ENCODE measurements at places on chromosomes 11 and 22.
A peak's percentile ranks its signal among the peaks of the same experiment; 100 is the strongest.

DNA sequence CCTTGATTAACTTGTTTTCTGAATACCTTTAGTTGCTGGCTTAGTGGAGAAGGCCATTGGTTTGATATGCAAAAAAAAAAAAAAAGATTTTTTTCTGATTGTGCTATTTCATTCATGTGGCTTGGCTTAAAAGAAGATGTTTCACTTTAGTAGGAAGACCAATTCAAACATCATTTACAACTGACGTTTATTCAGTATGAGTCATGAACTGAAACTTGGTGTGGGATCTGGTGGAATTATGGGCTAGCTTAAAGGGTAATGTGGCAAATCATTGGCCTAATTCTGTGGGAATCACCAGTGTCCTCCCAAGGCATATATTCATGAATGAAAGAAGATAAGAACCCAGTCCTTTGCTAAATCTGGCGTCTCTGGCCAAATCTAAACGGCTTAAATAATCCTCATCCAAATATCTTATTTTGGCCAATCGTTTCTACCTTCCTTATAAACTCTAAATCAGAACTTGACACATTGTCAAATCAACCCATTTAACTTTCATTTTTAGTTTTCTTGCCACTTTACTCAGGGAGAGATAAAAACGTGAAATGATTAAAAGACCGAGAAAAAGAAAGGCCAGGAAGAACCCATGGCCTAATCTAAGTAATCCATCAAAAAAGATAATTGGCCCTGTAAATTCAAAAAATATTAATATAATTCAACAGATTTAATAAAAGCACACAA lies 77.0 kb downstream of the DDIAS start:
- no peak for DNase-seq

DNA sequence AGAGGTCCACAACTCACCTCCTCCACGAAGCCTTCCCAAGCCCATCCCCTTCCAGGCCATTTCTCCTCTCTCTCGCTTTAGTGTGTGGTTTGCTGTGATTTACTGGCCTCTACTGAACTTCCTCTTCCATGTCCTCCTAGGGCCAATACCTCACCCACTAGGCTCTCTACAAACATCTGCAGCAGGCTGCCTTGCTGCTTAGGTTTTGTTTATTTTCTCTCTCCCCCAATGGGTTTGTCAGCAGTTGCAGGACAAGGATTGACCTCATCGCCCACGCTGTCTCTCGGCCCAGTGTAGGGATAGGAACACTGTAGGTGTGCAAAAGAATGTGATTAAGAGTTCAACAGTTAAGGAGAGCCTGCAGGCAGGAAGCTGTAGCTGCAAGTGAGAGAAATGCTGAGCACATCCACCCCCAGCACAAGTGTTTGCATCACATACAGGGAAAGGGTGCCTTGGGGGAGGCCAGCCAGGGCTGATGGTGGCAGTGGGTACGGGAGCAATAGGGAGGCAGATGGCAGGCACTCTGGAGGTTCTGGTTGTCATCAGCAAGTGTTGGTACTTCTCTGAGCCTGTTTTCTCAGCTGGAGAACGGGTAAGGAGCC lies 1.4 kb downstream of the PC start:
- no peak for DNase-seq

GRCh38 chr11:31141789-31142188 lies 227.8 kb downstream of the DCDC1 start:
- DNase-seq = no peak

- DNase-seq = no peak
Measured at GRCh38 chr11:125637840-125638239, 12.9 kb downstream of the CHEK1 start.

- DNase-seq = no peak
Measured at GRCh38 chr22:42313804-42314581, 43.5 kb upstream of the TCF20 start.

GRCh38 chr11:30772908-30773307 lies 186.8 kb upstream of the MPPED2 start:
- no peak for DNase-seq

- no peak for DNase-seq
Measured at GRCh38 chr11:69567951-69568808, 72.8 kb upstream of the CCND1 start.

DNA sequence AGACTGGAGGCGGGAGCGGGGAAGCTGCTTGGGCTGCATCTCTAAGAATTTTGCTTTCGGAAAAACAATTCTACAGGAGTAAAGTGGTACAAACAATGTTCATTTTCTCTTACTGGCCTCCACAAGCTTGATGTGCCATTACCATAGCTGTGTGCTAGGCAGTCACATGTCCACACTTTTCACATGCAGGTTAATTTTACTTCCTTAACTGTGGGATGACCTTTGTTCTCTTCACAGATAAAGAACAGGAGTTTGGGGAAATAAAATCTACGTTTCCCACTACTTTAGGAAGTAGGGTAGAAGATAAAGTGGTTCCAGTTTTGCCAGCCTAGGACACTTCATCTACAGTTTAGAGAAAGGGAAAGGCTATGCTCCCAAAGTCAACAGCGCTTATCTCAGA lies 327.2 kb upstream of the NARS2 start:
- no peak for DNase-seq

- no peak for DNase-seq
Measured at GRCh38 chr11:10529279-10529678, 11.7 kb downstream of the RNF141 start.

DNA sequence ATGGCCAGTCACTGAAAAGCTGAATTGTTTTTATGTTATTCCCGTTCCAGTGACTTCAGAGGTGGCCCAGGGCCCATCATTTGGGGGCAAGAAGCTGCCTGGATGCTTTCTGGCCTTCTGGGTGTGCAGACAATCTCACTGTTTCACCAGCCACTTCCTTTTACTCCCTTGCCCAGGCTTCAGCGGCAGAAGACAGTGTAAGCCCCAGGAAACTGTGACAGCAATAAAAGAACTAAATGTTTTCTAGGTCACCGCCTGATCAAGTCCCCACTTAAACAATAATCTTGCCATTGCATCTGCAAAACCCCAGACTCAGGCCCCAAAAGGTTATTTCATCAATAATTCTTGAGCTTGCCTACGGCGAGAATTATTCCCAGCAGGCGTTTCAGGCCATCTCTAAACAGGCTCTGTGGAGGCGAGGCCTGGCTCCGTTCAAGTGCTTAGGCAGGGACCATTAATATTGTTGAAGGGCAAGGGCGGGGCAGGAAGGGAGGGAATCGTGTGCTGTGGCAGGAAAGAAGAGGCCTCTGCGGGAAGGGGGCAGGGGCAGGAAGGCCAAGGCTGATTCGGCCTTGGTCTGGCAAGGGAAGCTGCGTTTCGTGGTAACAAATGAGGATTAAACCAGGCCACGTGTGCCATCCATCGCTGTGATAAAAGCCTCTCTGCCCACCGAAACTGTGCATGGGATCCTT lies 252.3 kb downstream of the KIRREL3 start:
- no peak for DNase-seq

DNA sequence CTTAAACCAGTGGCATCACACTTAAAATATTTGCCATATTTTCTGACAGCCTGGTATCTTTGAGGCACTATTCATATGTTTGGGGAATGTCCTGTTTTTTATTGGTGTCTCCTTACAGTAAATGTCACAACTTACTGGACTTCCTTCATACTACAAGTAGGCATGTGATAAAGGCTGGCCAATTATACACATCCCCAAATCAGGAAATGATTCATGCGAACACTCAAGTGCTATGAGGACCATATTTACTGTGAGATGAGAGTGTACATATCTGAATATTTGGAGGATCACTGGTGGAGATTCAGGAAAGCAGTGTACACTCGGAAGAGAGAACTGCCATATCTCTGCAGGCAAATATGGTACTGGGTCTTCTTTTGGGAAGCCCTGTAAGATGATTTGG lies 913.8 kb upstream of the CHORDC1 start:
- no peak for DNase-seq

- DNase-seq = no peak
Measured at GRCh38 chr11:112831969-112832766, 129.1 kb upstream of the NCAM1 start.

DNA sequence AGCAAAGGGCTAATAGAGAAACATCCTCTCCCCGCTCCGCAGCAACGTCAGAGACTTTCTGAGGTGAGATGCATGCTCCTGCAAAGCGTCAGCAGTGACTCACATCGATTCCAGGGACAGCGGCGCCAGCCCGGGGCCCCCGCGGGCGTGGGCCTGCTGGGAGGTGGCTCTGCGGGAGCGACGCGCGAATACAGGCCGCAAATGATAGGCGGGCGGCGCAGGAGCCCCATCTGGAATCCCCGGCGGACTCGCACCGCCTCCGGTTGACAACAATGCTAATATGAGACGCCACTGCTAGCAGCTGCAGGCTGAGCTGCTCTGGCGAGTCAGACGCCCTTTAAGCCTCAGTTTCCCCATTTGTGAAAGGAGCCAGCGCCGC lies 557 bp downstream of the RANGAP1 start:
- peak; percentile 60 for DNase-seq

DNA sequence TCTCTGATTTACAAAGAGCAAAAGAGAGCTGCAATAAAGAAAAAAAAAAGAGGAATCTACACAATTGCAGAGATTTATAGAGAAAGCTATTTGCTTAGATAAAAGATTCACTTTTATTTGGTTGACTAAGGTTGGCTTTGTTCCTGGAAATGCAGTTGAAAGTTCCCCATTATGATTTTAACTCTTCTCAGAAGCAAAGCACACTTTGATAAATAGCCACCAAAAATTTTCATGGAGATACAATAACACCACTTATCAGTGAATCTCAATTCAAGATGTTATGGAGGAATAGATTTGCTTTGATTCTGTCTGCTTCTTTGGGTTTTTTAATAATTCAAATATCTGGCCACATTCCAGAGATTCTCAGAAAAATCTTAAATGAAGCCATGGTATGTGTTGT lies 88.5 kb upstream of the ANO3 start:
- DNase-seq = no peak

- DNase-seq = no peak
Measured at GRCh38 chr11:102325088-102325487, 7.8 kb downstream of the BIRC3 start.

DNA sequence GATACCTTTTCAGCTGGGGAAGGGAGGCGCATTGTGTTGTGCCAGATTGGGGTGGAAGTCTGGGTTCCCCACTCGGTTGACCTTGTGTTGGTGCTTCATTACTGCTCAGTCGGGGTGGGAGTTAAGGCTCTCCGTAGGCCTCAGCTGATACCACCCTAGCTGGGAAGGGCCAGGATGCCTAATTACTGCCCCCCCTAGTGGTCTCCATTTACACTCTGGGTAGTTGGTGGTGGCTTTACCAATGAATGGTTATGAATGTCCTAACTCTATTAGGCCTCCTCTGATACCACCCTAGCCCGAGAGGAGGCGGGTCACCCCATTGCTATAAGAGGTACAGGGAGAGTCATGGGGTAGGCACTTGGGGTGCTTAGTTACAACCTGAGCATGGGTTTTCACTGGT lies 27.5 kb upstream of the HIKESHI start:
- DNase-seq = no peak

- no peak for DNase-seq
Measured at GRCh38 chr11:44179173-44179572, 83.7 kb downstream of the EXT2 start.

GRCh38 chr11:108224366-108224765 lies 1.5 kb downstream of the ATM start:
- DNase-seq = no peak

DNA sequence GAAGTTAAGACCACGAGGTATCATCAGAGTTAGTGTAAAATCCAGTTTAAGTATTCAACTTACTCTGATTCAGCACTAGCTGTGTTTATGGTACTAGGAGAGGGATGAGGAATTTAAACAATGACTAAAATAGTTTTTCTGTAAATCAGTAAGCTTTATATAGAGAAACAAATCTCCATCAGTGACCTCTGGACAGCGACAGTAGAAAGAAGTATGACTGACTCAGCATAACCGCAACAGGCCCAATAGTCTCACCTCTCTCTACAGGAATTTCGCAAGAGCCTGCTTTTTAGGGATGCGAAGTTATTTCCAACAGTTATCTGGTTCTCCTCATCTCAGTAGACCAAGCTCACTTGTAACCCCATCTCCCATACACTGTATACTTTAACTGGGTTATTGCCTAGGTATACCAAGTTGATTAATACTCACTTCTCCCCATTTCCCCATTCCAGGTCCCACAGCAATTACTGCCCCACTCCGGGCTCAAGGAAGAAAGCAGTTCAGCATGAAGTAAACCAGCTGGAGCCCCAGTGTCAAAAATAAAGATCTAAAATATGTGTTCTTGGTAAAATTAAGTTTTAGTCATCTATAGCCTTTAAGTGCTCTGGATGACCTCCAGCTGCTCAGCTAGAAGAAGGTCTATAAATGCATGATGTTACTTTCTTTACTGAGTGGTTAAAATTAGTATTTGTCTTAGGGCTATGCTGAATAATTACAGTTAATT lies 770.6 kb upstream of the CCDC90B start:
- no peak for DNase-seq

GRCh38 chr22:43481568-43482317 lies 69.9 kb downstream of the MPPED1 start:
- no peak for DNase-seq

- no peak for DNase-seq
Measured at GRCh38 chr11:1177020-1177770, 19.4 kb downstream of the MUC5AC start.

DNA sequence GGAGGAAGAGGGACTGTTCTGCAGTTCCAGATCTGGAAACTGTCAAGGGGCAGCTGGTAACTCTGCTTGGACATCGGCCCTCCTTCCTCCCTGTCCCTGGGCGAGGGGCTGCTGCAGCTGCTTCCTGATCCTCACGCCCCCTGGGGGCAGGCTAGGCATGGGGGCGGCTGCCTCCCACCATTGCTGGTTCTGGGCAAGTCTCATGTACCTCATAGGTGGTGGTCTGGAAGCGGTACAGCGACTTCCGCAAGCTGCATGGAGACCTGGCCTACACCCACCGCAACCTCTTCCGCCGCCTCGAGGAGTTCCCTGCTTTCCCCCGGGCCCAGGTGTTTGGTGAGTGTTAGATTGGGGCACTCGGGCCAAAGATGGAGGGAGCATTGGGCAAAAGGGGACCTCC lies 5.0 kb downstream of the SNX15 start:
- no peak for DNase-seq
